ENCODE measurements at places on chromosomes 2 and 18. TPM values are rescaled to one million over a fixed set of nuclear protein-coding genes. Genes with fewer than 3 reads are reported as not detected.

Gene AFF3
- total RNA-seq = 1.4 TPM

Gene PAX8
- 0.76 TPM for total RNA-seq

Gene SLC9A2
- total RNA-seq = not detected

Gene RNMT
- total RNA-seq = 54.3 TPM

Gene IRS1
- total RNA-seq = 1.9 TPM

Gene VSNL1
- not detected for total RNA-seq

Gene SLC4A3
- total RNA-seq = 0.14 TPM

Gene C2orf78
- total RNA-seq = not detected

Gene CNTNAP5
- not detected for total RNA-seq

Gene ACADL
- not detected for total RNA-seq

Gene OSBPL1A
- total RNA-seq = 0.98 TPM

Gene UPP2
- total RNA-seq = not detected

Gene CNGA3
- total RNA-seq = not detected

Gene PIGN
- total RNA-seq = 29.4 TPM

Gene HOXD10
- not detected for total RNA-seq

Gene FAM228A
- not detected for total RNA-seq

Gene SP140L
- total RNA-seq = 55.7 TPM

Gene MFSD2B
- not detected for total RNA-seq

Gene TRIM43
- 0.25 TPM for total RNA-seq

Gene G6PC2
- total RNA-seq = not detected

Gene NAT8
- not detected for total RNA-seq

Gene IL1RN
- 15.9 TPM for total RNA-seq

Gene CNDP1
- total RNA-seq = 0.09 TPM

Gene PSMA8
- 1.2 TPM for total RNA-seq

Gene TEX44
- total RNA-seq = not detected

Gene MYO7B
- total RNA-seq = 0.30 TPM

Gene SERPINB3
- not detected for total RNA-seq

Gene CD28
- 53.6 TPM for total RNA-seq

Gene PFN4
- 0.30 TPM for total RNA-seq

Gene GCG
- total RNA-seq = not detected

Gene ALKAL2
- 16.3 TPM for total RNA-seq

Gene CAVIN2
- not detected for total RNA-seq

Gene FASTKD1
- total RNA-seq = 61.9 TPM

Gene LDLRAD4
- total RNA-seq = 32.7 TPM

Gene CRYBA2
- not detected for total RNA-seq

Gene MYO5B
- total RNA-seq = not detected

Gene ITGA4
- 96.5 TPM for total RNA-seq

Gene BARD1
- 33.2 TPM for total RNA-seq

Gene TXNDC2
- total RNA-seq = 0.39 TPM

Gene DSG4
- not detected for total RNA-seq

Gene ALPI
- not detected for total RNA-seq

Gene RTP5
- total RNA-seq = 0.30 TPM

Gene THADA
- total RNA-seq = 48.3 TPM

Gene INHBB
- total RNA-seq = not detected

Gene BUB1
- 68.4 TPM for total RNA-seq

Gene IL18RAP
- total RNA-seq = 6.8 TPM

Gene DOK6
- not detected for total RNA-seq

Gene STON1
- total RNA-seq = 2.1 TPM

Gene MC5R
- not detected for total RNA-seq

Gene HTRA2
- 64.1 TPM for total RNA-seq

Gene PPP1CB
- 272 TPM for total RNA-seq

Gene ANKRD62
- not detected for total RNA-seq

Gene CCDC102B
- 1.2 TPM for total RNA-seq

Gene GALM
- 42.1 TPM for total RNA-seq

Gene AQP12B
- not detected for total RNA-seq

Gene COL6A3
- total RNA-seq = 7.9 TPM
